NCI-H2171 (cell line): ENCODE measurements at places on chromosomes 5 and 9.

DNA sequence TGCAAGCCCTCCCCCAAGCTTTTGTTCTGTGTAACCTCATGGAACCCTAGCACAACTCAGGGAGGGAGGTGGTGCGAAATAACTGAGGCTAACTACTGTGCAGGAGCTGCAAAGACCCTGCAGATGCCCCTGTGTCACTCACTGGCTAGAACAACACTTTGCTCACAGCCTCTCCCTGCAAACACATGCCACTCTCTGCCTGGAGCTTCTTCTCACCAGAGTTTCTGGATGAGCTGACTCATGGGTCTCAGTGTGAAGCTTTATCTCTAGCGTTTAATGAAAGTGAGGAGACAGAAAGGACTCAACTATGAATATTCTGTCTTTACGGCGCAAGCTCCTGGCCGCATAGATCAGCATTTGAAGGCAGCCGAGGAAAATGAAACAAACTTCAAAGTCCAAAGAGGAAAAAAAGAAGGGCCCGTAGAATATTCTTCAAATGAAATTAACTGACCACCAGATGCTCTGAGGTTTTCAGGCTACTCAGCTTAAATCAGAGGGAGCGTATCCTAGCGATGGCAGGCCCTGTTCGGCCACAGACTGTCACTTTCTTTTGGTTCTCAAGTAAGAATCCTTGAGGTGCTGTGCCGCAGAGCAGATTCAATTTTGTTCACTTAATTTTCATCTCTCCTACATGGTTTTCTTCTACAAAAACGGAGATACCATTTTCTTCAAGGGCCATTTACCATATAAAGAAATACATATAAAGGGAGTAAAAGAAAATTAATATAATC lies 77.7 kb upstream of the TAS2R1 start:
- DNase-seq, result no peak

DNA sequence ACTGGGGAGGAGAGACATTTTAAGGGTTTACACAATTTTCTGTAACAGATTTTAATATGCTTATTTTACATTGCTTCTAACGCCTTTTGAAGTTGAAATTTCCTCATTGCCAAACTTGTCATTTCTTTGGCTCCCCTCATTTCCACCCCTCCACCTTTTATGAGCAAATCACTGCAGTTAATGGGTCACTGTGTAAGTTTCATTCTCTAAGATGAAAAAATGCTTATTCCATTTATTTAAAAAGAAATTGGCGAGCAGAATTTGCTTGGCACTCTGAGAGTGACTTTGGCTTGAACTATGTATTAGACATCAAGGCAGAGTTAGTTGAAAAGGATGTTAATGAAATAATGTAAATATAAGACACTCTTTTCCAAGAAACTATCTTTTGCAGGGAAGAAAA lies 66.6 kb downstream of the ITGA1 start:
- DNase-seq, result no peak

DNA sequence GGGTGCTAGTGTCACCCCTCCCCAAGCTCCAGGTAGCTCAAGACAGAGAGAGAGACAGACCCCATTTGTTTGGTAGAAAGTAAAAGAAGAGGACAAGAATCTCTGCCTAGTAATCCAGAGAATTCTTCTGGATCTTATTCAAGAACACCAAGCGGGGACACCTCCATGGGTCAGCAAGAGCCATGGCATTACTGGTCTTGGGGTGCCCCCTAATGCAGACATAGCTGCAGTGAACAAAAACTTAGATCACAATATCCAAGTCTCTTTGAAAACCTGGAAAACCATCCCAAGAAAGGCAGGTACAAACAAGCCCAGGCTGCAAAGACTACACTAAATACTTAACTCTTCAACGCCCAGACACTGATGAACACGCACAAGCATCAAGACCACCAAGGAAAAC lies 29.9 kb upstream of the PDE4D start:
- no peak for DNase-seq

- no peak for DNase-seq
Measured at GRCh38 chr9:120931231-120932085, 4.9 kb upstream of the TRAF1 start.

DNA sequence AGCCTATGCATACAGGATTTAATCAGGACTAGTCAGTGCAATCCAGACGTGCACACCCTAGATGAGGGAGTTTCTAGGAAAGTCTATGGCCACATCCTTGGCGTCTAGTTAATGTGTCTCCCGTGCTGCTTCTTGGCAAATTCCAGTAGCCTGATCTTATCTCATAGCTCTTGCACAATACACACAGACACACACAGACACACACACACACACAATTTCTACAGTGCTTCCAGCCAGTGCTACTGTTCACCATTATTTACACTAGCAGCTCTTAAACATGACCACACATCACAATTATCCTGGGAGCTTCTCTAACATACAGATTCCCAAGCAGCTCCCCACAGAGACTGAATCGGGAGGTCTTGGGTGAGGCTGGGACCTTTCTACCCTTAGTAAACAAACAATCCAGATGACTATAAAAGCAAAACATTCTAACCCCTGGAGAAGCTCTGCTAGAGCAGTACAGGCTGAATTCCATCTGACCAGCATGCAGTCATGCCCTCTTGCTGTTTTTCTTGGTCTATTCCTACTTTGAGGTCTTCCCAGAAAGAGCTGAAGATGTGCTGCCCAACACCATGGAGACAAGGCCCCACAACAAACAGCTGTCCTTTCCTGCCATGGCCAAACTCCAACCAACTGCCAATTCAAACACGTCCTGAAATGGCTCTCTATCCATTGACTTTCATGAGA lies 236.6 kb downstream of the DEPDC1B start:
- no peak for DNase-seq
